ENCODE measurements at places on chromosomes 4 and X. TPM values are rescaled to one million over a fixed set of nuclear protein-coding genes. Genes with fewer than 3 reads are reported as not detected.

TMEM156 gene
- 9.4 TPM for total RNA-seq

TRAPPC2 gene
- total RNA-seq = 29.7 TPM

TCP11X1 gene
- total RNA-seq = not detected

TKTL1 gene
- 1.2 TPM for total RNA-seq

ADRA2C gene
- total RNA-seq = 0.18 TPM

CXXC4 gene
- total RNA-seq = 0.12 TPM

ERVMER34-1 gene
- not detected for total RNA-seq

ETDA gene
- total RNA-seq = not detected

ZDHHC15 gene
- total RNA-seq = 0.32 TPM

PNMA3 gene
- 15.2 TPM for total RNA-seq

TMPRSS11E gene
- not detected for total RNA-seq

ADH7 gene
- total RNA-seq = not detected

PFKFB1 gene
- total RNA-seq = 1.4 TPM

RAB39B gene
- 12.8 TPM for total RNA-seq

Measured in T-cell (primary cell).